CD4-positive, alpha-beta T cell treated with Interleukin-1 beta for 1 hour (primary cell): ENCODE measurements at places on chromosomes 3 and 15.

DNA sequence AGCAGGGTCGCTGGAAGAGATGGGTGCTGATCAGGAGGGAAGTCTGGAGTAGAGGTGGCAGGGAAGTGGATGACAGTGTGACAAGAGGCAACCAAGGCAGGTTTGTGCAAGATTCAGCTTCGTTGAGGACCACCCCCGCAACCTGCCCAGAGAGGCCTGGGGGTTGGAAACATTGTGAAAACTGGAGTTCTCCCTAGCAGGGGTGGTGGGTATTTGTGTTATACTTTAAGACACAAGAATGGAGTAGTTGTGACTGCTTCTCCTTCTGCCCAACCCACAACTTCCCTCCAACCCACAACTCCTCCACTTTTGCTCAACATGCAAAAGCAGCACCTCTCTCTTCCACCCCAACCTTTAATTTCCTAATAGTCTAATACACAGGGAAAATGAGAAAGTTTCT lies 8.6 kb upstream of the ARNT2 start:
- DNase-seq = no peak

DNA sequence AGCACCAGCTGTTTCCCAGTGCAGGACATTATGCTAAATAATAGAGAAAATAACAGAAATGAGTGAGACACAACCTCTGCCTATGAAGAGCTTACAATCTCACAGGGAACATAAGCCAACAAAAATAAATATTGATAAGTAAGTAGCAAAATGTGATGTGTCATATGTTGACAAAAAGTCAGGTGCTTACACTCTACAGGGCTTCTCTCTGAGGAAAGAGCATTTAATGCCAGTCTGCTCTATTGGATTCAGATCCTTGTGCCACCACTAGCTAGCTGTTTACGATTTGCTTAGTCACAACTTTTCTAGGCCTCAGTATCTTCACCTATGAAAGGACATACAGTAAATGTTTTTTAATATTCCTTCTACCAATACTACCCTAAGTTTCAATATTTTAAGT lies 500.9 kb upstream of the NAALADL2 start:
- DNase-seq = no peak

GRCh38 chr3:71461749-71462483 lies 121.6 kb downstream of the FOXP1 start:
- no peak for DNase-seq

DNA sequence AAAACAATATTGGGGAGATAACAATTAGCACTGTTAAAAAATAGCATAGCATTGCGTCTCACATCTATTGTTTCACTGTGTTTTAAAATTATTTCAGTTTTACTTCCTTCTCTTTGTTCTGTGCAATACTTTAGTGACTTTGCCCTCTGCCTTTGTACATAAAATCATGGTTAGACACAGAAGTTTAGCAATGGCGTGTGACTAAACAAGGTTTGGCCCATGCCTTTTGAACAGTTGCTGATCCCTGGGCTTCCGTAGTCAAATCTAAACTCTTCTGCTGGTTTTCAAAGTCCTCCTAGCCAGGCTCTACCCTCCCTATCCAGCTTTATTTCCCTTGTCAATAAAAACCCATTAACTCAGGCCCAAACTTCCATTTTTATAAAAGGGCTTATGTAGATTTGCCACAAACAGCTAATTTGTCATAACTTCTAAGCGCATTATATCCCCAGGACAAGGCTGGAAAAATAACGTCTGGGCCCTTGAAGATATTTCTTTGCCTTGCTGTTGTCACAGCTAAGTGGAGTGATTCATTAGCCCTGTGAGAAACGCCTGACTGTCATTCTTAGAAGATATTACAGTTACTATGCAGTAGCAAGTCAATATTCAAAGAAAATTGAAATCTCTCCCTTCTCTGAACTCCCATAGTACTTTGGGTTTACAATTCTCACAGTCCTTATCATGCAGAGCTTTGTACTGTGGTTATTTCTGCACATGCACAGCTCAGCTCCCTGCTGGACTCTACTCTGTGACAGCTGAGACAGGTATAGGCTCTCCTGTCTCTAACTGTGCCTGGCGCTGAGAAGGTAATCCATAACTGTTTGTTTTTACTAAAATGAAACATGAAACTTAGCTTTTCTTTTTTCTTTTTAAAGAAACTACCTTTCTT lies 123.4 kb upstream of the SLC24A5 start:
- no peak for DNase-seq

DNA sequence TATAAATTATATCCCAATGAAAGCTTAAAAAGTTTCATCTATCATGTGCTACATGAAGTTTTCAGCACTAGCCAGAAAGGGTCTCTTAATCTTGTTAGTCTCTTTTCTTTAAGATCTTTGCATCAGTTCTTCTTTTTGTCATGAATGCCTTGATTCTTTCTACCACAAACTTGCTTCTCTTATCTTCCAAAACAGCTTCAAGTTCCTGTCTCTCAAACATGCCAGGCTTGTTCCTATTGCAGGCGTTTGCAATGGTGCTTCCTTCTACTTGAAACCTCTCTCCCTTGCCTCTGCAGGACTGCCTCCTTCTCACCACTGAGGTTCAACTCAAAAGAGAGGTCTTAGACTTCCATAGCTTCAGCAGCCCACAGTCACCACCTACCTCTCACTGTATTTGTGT lies 104.3 kb upstream of the FRMD4B start:
- DNase-seq = no peak

DNA sequence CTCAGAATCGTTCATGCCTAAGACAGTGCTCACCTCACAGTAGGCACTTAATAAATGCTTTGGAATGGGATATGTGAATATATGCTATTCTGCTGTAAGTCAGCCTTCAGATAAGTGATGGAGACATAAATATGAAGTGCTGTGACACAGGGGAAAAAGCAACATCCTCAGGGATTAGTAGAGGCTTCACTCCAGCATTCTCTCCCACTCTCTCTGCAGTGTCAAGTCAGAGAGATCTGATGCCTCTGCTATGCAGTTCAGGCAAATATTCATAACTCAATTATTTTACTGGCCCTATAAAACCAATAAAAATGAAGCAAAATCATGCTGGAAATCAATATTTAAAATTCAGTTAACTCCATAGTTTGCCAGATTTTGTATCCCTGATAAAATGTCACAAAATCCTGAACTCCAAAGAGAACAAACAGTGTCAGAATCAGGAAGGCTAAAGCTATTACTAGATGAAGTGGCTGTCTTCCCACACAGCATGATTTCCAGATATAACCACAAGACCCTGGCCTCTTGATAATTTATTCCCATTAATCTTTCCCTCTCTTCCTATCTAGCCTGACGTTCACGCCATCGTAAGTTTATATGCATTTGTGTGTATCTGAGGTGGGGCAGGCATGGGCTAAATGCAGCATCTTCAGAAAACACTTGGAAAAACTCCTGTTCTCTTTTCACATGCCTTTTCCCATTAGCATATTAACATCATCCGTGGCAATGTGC lies 278.9 kb upstream of the ATP11B start:
- DNase-seq = no peak

DNA sequence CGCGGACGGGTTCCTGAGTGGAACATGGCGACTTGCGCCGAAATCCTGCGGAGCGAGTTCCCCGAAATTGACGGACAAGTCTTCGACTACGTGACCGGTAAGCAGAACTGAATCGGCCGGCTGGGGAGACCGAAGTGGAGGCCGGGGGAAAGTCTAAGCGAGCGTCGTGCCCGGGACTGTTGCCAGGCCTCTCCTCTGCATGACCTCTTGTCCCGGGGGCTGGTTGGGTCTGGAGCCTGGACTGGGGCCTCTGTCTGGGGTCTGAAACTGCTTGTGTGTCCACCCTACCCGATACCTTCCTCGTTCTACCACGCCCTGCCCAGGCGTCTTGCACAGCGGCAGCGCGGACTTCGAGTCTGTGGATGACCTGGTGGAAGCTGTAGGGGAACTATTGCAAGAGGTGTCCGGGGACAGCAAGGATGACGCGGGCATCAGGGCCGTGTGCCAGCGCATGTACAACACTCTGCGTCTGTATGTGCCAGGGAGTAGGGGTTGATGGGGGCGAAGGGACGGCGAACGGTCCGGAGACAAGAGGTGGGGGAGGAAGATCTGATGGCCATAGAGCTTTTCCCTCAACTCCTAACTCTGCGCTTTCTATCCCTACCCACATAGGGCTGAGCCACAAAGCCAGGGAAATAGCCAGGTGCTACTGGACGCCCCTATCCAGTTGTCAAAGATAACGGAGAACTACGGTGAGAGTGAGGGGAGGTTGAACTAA lies at the start of gene ABCF3:
TSS of gene ABCF3 (plus strand) at position 16 of the 718 bp plus-strand sequence. CDS start at position 25, 9 bp downstream.
- peak; percentile 33 for DNase-seq

GRCh38 chr15:27743638-27744037 lies 355.5 kb downstream of the OCA2 start:
- no peak for DNase-seq

- no peak for DNase-seq
These were observed 29.4 kb downstream of the FHIT start for GRCh38 chr3:61221759-61222362.

DNA sequence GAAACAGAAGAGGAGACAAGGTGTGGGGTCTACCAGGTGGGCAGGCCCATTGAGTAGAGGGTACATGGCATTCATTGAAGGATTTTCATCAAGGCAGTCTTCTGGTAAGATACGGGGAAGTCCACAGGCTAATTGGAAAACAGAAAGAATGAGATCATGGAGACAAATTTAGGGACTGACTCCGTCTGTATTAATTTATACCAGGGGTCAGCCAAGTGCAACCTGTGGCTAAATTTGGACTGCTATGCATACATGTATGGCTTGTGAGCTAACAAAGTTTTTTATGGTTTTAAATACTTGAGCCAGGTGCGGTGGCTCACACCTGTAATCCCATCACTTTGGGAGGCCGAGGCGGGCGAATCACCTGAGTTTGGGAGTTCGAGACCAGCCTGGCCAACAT lies 21.1 kb upstream of the SNRPN start:
- DNase-seq = no peak

- DNase-seq = no peak
These were observed 3.2 kb downstream of the ZIC1 start for GRCh38 chr3:147412261-147412916.

DNA sequence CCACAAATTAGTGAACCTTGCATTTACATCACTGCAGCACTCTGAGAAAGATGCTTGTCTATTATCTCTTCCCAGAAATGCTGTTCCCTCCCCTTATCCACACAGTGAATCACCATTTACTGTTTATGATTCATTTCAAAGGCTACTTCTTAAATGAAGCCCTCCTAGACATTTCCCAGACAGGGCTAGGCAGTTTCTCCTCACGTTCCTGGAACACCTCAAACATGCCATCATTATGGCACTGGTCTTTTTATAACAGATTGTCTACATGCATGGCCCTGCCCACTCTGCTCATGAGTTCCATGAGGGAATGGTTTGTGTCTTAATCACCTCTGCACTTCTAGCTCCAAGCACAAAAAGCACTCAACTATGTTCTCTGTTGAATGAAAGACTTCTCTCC lies 32.2 kb upstream of the TM2D3 start:
- DNase-seq = no peak

GRCh38 chr3:52357151-52358080 lies 41.3 kb downstream of the DNAH1 start:
- no peak for DNase-seq

- DNase-seq = no peak
These were observed 57.3 kb upstream of the RNF7 start for GRCh38 chr3:141680620-141681389.

DNA sequence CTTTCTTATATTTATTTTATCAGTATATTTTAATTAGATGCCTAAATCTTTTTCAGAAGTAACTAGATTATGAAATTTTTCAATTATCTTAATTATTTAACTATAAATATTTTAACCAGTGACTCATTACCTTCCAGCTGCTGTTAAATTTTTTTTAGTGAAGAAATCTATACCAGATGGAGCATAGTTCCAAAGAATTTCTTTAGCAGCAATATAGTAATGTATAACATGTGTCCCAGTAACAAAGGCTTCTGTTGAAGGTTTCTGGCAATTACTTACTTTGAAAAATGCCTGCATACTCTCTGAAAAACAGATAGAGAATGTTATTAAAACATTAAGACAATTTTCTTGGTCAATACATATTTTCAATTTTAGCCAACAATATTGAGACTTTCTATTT lies 45.1 kb upstream of the CP start:
- DNase-seq = no peak

- no peak for DNase-seq
These were observed 32.3 kb downstream of the VGLL4 start for GRCh38 chr3:11611341-11611799.

DNA sequence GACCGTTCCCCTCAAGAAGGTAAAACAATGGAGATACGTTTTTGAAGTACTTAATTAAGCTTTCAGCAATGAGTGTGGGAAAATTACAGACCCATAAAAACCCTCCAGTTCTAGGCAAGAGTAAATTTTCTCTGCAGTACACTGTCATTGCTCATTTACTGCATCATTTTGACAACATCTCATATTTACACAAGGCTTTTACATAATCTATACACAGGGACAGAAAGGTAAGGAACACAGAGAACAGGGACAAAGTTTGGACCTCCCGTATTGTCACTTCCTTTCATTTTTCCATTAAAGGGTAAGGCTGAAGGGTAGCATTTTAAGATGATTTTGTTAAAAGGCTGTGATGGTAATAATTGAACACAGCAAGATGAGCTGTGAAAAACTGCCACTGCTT lies 7.4 kb upstream of the HGD start:
- no peak for DNase-seq

DNA sequence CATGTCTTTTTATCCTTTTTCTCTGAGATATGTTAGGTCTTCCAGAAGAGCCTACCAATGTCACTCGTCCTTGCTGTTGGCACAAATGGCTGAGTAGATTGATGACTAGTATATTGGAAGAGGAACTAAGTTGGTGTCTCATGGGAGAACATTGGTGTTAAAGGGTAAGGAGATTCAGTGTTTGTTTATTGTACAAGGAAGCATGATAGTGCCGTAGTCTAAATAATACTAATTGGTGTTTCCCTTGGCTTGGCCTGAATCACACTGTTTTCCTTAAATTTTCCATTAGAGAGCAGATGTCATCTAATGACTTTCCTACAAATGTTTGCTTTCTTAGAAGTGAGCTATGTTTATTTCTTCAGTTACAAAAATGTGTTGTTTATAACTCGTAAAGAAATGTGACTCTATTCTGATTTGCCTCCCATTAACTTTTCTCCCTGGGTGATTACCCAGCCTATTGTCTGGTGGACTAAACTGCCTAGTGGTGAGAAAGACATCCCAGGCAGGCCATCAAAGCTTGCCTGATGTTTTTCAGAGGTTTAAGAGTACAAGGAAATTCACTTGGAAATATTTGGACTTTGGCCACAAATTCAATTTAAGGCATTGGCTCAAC lies 28.7 kb downstream of the ADAMTSL3 start:
- no peak for DNase-seq
